ENCODE measurements at places on chromosomes 6 and 20.
A peak's percentile ranks its signal among the peaks of the same experiment; 100 is the strongest.

- DNase-seq: no peak
Observed at GRCh38 chr6:128754658-128755256, 128.2 kb upstream of the LAMA2 start.

DNA sequence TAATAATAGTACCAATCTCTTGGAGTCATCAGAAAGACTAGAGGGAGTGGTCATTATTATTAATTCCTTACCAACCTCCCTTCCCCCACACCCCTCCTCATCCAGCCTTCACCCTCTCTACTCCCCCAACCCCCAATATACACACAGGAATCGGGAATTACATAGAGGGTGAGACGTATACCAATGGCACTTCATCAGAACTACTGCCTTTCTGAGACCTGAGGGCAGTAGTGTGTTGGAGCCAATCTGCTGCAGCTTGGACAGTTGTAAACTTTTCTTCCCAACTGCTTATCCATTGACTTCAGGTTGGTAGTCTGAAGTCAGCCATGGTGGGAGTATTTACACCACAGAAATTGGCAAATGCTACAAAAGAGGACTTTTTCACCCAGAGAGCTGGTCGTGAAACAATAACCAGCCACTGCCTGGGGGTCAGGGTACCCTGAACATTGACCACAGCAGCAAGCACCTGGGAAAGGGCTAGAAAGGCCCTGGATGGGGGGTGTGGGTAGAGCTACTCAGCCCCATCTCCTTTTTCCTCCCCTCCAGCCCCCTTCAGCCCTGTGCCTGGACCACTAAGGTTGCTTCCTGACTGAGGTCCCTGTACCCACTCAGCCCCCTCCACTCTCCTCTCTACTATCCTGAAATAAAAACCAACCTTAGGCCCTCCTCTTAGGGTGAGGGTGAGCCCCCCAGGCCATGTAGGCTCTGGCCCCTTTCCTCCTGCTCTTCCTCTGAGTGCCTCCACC lies 161.5 kb downstream of the MRPL14 start:
- no peak for DNase-seq

DNA sequence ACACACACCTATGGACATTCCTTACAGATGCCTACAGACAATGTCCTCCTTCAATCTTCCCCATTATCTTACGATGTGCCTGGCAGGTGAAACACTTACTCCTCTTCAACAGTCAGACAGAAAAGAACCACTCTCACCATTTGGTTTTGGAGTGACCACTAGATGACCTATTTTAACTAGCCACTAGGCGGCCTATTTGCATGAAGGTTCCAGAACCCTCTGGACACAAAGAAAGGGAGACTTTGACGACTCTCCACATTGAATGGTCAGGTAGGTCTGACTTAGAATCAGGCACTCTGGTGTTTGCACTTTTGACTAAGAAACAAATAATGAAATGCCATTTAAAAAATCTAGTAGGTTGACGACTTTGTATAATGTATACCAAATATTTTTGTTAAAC lies 42.0 kb downstream of the PNLDC1 start:
- DNase-seq: no peak

DNA sequence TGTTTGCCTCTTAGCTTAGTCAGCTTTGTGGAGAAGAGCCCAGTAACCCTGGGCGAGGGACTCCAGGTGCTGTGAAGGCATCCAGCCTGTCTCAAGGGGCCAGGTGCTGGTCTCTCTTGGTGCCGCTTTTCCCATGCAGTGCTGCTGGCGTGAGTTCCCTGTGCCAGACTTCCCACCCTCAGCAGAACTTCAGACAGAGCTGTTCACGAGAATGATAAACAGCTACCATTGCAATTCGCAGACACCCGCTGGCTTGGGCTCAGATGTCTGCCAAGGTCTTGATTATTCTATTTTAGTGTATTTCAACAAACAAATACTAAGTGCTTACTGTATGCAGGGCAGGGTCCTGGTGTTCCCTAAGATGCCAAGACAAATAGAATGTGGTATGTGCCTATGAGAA lies 57.7 kb downstream of the RNF217 start:
- DNase-seq: no peak

GRCh38 chr20:38243709-38244020 lies 16.9 kb downstream of the KIAA1755 start:
- no peak for DNase-seq

DNA sequence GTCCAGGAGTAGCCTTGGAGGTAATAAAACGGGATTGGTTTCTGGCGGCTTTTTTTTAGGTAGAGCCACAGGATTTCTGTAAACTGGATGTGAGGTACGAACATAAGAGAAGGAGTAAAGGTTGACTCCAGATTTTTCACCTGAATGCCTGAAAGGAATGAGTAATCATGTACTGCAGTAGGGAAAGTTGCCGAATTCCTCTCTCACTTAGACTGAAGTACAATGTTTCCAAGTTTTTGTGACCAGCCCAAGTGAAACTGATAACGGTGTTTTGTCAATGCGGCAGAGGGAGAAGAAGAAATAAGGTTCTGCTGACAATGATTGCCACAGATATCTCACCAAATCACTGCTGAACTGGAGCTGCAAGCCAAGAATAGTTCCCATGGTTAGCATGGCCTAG lies 75.0 kb downstream of the VTA1 start:
- DNase-seq: no peak

DNA sequence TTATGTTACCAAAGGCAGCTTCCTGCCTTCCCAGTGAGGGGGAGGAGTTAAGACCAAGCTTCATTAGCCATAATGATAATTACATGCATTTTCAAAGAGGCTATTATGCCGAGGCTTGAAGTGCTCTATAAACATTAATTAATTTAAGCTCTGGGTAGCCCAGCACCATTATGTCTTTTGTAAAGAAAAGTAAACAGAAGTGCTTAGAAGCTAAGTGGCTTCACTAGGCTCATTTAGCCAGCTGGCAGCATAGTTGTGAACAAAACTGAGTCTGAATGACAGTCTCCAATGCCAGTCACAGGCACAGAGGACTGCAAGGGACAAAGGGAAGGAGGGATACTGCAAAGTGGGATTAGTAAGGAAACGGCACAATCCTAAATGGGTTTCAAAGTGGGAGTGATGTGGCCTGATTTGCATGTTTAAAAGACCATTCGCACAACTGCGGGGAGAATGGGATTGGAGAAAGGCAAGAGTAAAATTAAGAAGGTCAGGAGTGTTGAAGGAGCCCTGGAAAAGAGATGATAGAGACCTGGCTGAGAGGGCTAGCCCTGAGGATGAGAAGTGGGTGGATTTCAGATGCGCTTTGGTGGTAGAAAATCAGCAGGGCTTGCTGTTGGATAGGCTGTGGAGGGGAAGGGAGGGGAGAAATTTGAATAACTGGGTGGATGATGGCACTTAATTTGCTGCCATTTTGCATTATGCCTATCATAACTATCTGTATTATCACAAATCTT lies 20.1 kb upstream of the ISM1 start:
- DNase-seq: no peak

DNA sequence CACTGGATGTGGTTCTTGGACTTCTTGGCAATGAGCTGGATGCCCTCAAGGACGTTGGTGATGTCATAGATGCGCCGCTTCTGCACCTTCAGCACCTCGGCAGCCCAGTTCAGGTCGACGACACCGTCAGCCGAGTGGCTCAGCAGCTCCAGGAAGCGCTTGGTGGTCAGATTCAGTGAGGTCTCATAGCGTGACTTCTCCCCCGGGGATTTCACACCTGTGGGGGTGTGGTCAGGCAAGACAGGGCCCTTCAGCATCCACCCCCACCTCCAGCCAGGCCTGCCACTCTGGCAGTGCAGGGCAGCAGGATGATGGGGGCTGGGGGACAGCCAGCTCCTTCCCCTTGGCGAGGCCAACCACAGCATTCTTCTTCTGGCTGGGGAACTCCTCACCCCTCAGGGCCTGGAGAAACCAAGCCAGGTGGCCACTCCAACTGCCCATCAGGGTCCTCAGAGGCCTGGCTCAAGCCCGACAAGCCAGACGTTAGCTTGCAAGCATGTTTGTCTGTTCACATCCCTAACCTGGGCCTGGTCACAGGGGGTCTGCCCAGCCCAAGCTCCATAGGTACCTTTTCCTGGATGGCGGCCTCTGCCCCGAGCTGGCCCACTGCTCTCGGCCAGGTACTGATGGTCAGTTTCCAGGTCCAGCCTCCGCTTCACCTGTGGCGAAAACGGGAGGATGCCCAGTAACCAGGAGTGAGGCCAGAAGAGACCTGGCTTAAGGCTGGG lies 5.7 kb upstream of the NECAB3 start:
- DNase-seq: peak; percentile 34

GRCh38 chr6:6007366-6008088 lies 802 bp upstream of the NRN1 start:
- DNase-seq: no peak

DNA sequence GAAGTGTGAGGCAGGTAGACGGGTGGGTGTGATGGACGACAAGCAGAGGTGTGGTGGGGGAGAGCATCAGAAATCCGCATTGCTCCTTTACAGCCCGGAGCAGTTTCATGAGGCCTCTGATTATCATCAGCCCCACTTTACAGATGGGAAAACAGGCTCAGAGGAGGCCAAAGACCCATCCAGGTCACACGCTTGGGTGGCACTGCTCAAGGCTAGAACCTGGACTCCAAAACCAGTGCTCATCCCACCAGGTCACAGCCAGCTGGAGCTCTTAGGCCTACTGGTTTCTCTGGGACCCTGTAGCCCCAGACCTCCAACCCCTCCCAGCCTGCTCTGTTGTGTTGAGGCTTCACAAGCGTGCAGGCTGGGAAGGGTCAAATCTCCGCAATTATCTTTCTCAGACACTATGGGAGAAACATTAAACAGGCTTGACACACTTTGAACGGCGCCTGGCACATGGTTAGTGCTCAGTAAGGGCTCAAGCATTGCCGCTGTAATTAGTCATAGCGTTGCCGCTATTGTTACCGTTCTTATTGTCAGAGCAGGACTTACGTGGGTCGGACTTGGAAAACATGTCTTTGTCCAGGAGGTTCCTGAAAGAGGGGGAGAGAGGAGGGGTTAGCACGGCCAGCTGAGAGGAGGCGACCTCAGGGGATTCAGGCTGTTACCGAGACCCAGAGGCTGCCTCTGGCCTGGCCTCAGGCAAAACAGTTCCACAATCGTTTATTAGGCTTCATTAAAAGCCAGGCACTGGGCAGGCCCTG lies 16.6 kb downstream of the CPNE5 start:
- no peak for DNase-seq

- DNase-seq: no peak
Observed at GRCh38 chr6:127462376-127462775, 3.2 kb upstream of the KIAA0408 start.
